Effector CD8-positive, alpha-beta T cell (primary cell): ENCODE measurements at places on chromosomes 13 and 19.

DNA sequence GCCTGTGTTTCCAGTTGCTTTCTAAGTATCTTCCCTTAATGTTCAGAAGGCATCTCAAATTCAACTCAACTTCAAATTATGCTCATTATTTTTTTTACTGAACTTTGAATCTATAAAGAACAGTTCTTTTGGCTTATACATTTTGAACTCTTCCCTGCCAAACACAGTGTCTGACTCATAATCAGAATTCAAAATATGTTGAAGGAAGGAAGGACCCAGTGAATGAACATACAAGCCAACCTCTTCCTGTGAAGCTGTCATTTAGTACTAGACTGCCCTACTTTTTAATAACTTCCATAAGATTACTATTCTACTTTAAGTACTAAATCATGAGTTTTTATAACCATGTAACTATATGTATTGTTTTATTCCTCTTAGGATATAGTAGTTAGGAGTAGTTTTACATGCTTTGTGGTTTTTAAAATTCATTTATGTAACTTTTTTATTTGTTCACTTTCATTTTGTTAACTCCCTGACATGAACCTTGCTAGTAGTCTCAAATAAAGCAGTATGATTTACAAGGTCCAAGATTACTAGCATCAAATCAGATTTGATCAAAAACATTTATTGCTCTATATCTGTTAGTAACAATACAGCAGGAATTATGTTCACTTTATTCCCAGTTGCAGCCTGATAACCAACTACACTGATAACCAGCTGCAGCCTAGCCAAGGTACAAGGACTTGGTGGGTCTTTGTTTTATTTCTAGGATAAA is 6.4 kb downstream of the NUDT15 start:
- no peak for DNase-seq

- no peak for DNase-seq
These were observed 7.2 kb downstream of the ATP8A2 start for GRCh38 chr13:25379011-25379410.

- no peak for DNase-seq
These were observed 133.5 kb downstream of the UQCRFS1 start for GRCh38 chr19:29079356-29080032.

- no peak for DNase-seq
These were observed 9.3 kb upstream of the RUBCNL start for GRCh38 chr13:46396341-46396740.

DNA sequence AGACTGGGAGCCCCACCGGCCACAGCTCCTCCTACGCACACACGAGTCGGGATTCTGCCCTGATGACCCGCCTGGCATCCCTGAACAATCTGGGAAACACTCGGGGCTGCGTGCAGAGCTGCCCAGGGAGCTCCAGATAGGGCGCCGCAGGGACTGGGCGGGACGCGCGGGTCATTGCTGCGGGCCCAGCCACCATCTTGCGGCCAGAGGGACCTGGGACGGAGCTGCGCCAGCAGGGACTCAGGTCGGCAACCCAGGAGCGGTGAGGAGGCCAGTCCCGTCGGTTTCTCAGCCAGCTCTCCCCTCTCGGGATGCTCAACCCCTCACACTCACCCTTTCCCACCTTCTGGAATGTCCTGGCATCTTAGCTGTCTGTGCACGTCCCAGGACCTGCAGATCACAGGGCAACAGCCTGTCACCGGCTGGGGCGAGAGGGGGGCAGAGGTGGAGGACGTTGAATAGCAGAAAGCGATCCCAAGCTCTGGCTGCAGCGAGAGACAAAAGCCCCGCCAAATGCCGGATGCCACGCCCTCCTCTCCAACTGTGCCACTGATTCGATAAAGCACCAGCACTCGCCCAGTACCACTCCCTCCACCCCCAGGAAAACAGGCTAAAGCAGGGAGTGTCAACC is 20.4 kb upstream of the ZNF91 start:
- DNase-seq, result no peak

- DNase-seq, result no peak
These were observed 614.4 kb downstream of the KCTD12 start for GRCh38 chr13:76271728-76272232.

DNA sequence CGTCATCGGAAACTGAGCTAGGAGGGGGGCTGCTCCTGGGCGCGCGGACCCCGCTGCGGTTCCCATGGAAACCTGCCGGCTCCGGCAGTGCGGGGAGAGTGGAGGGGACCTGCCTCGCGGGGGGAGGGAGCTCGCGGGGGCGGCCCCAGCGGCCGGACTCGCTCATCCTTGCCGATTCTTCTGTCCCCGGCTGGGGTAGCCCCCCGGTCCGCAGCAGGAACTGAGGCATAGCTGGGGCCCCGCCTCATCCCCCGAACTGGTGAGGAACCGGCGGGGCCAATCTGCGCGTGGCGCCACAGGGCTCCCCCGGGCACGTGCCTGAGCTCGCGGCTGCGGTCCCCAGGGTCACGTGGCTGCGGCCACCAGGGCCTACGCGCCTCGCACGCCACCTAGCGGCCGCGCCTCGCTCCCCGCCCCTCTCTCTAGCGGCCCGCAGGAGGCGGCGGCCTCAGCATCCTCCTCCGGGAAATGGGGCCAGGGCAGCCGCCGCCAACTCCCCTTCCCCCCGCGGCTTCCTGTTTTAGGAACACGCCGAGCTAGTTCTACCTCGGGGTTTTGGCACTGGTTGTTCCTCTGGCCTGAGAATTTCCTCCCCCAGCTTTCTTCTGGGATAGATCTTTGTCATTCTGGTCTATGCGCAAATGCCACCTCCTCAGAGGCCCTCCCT is 1.7 kb upstream of the ELAVL3 start:
- DNase-seq, result peak; percentile 66

- DNase-seq, result peak; percentile 9
These were observed 6.6 kb downstream of the ISOC2 start for GRCh38 chr19:55454787-55455243.

DNA sequence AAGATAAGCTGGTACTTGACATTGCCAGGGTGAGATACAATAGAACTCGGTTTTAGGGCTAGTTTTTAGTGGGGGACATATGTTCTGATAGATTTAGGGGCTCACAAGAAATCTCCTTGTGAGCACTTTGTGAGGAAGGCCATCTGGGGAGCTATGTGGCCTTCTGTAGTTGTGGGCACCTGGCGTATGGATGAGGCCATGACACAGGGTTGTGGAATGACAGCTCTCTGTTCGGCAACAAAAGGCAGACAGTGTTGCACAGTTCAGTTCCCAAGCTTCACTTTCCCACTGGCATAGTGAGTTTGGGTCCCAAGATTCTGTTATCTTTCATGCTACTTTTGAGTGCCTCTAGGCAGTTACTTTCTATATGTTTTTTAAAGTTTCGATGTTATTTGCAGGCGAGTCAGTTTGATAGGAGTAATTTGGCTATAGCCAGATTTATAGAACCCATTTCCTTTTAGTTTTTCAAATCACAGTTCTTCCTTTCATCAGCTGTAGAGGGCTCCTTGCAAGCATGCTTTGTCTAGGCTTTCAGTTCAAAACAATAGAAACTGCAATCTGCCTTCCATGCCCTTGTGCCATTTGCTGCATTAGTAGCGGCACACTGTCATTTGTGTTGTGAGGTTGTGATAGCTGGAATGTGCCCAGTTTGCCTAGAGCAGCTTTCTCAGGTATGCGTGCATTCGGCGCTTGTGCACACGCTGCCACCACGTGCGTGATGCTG is 70.6 kb upstream of the TEX29 start:
- no peak for DNase-seq

GRCh38 chr13:73754727-73755292 is 379.4 kb downstream of the KLF12 start:
- no peak for DNase-seq

DNA sequence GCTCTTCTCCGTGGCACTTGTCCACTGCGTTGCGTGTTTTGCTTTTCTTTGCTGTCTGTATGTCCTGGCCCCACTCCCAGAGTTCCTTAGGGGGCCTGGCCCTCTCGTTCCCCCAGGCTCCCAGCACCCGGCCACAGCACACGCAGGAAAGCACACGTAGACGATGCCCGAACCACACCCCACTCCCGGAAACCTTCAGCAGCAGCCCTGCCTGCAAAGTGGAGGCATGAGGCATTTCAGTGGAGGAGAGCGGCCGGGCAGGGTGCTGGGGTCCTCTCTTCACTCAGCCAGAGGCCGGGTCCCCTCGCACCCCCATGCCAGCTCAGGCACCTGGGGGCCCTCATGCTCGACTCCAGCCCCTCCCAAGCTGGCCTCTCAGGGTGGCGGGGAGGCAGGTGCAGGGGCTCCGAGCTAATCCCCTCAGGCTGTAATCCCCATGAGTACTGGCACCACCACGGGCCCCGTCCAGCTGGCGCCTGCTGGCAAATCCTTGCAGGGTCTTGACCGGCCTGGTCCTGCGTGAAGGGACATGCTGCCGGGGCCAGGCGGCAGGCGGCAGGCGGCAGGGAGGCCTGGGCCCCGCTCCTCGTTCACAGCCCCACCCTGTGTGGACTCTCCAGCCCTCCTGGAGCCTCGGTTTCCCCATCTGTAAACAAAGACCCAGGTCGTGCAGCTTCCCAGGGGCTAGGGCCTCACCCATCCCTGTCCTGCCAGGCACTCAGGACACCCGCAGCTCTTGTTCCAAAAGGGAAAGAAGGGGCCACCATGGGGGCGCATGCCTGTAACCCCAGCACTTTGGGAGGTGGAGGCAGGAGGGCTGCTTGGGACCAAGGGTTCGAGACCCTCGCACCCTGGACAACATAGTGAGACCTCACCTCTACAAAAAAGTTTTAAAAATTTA is 7.0 kb downstream of the PIP5K1C start:
- DNase-seq, result no peak

DNA sequence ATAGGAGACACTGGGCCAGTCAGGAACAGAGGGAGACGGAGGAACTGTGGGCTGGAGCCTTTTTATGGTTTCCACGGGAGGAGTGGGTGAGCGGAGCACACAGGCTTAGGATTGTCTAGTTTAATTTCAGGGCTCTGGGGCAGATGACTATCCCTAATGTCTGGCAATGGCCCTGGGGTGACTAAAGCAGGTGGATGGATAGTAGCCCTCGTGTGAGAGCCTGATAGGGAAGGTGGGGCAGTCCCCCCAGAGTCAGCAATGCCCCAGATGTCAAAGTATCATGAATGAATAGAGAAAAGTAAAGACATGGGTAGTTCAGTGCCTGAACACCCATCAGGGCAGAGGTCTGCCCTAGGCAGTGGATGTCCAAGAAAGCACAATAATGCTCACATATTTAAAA is 94.2 kb downstream of the ZDHHC20 start:
- no peak for DNase-seq

DNA sequence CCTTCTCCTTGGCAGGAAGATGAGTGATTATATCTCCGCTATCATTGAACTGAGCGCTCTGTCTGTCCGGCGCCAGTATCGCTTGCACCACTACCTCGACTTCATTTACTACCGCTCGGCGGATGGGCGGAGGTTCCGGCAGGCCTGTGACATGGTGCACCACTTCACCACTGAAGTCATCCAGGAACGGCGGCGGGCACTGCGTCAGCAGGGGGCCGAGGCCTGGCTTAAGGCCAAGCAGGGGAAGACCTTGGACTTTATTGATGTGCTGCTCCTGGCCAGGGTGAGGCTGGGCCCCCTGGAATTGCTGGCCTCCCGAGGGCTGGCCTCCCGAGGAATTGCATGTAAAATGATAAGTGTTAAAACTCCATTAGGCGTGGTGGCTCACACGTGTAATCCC is 32.1 kb downstream of the CYP4F22 start:
- no peak for DNase-seq

DNA sequence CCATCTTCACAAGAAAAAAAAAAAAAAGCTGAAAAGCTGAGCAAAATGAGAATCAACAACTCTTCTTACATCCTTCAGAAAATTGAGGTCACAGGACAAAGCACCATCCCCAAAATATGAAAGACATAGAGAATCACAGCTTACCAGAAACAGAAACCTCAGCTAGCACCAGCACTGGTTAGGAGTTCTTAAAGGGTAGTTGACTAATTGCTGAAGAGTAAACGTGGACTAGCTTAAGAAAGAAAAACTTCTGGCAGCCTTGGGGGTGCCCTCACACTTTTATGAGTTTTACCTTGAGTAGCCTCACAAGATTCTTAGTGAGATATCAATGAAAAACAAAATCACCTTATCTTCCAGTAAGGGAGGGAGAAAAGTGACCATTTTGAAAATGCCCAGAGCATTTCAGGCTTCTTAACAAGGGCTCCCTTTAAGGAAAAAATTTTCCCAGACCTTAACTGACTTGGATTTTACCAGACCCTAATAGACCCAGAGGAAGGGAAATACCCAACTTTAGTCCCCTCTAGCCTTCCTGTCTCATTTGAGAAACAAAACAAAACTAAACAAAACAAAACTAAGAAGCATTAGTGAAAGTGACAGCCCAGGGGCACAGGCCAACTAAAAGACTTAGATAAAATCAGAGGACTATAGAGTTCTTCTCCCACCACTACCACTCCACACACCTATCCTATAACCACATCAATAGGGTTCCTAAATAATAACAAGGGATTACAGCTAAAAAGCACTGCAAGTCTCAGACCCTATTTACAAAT is 888.6 kb downstream of the DIAPH3 start:
- no peak for DNase-seq

GRCh38 chr19:40312533-40312932 is 27.4 kb upstream of the AKT2 start:
- DNase-seq, result no peak

DNA sequence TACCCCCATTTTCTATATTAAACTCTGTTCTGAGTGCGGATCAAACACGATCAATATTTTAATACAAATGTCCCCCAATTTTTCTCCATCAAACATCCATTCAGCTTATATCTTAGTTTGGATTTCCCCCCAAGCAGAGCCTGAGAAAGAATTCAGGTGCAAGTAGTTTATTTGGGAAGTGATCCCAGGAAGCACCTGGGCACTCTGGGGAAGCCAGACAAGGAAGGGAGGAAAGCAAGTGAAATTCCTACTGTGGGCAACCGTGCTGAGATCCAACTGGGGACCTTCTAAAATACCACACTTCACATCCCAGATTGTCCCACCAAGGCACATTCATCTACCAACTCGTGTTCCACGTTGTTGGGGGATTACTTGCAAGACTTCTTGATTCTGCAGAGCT is 323.4 kb upstream of the NBEA start:
- no peak for DNase-seq

- DNase-seq, result no peak
These were observed 282.5 kb downstream of the SUCLA2 start for GRCh38 chr13:47718556-47718955.

- DNase-seq, result no peak
These were observed 5.3 kb downstream of the BSG start for GRCh38 chr19:577439-578392.

- no peak for DNase-seq
These were observed 42.1 kb upstream of the GAS6 start for GRCh38 chr13:113905942-113906341.

GRCh38 chr19:2221250-2221831 is 14.8 kb downstream of the PLEKHJ1 start:
- no peak for DNase-seq

DNA sequence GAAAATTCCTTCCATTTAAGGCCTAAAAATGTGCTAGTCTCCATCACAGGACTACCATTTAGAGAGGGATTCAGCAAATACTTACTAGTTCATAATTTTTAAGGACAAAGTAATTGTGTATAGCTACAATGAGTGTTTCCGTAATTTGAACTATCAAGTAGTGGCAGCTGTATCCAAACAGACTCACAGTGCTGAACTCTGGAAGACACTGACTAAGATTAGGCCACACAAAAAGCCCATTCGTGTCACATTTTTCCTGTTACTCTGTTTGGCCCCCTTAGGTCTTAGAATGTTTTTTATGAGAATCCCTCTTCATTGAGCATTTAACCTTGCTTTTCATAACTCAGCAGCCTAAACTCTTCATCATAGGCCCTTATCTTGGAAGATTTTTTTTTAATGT is 731.2 kb upstream of the PCDH9 start:
- no peak for DNase-seq

- no peak for DNase-seq
These were observed 34.0 kb downstream of the CEBPA start for GRCh38 chr19:33268162-33268991.

- no peak for DNase-seq
These were observed 42.4 kb upstream of the ESD start for GRCh38 chr13:46839399-46839798.
